CD8-positive, alpha-beta T cell (primary cell): ENCODE measurements at places on chromosomes 2 and 18.
A peak's percentile ranks its signal among the peaks of the same experiment; 100 is the strongest.

DNA sequence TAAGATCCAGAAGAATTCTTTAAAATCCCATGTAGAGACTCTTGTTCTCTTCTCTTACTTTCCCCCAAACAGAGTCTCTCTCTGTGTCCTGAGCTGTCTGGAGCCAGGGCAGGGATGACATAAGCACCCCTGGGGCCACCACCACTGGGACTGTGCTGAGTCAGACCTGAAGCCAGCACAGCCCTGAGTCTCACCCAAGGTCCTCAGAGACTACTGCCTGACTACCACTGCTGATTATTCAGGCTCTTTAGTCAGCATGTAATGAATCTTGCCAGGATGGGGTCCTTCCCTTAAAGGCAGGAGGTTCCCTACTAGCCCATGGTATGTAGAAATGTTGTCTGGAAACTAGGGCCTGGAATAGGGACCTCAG is 34.9 kb upstream of the DYNC1I2 start:
- DNase-seq = no peak

GRCh38 chr2:177740700-177741099 is 331.9 kb downstream of the PDE11A start:
- DNase-seq = no peak

DNA sequence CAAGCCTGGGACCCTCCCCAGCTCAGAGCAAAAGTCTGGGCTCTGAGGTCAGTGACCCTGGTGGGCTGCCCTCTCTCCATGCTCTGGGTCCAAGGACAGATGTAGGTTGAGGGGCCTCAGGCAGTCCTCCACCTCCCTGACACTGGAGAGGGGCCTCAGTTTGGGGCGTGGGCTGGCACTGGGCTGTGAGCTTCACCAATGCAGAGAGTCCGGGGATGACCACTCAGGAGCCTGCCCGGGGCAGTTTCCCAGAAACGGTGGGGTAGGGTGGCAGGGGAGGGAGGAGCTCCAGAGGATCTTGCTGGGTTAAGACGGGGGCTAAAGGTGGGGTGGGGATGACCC is 40.5 kb upstream of the SMAD7 start:
- DNase-seq = no peak

- no peak for DNase-seq
These were observed 249.5 kb downstream of the TWIST2 start for GRCh38 chr2:239097428-239097696.

- DNase-seq = no peak
These were observed 24.5 kb downstream of the MFSD6 start for GRCh38 chr2:190432567-190433231.

DNA sequence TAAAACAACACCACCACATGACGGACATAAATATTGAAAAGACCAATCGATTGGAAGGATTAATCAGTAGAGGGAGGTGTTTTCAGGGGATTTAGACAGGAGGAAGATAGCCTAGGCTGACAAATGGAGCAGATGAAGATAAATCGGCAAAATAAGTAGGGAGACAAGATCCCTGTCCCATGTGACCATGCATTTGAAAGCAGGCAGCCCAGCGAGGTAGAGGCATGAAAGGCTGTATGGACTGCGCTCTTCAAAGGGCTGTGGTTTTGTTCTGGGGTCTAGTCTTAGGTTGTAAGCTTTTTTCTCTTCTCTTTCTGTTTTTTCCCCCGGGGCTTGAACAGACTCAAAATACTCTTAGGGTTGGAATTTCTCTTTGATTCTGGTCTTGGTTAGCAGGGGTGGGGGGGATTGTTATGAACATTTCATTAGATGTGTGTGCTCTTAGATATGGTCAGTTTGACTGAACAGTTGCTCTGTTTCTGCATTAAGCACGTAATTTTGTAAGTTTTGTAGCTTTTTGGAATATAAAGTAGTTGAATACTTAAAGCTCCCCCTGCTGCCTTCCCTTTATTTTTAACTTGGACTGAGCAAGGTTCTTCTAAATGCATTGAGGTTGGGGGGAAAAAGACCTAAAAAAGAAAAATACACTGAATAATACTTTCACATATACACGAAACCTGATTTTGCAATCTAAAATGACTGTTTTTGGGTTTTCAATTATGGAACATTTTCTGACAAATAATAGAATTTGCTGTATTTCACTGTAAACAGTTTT is 32.2 kb downstream of the ZNF532 start:
- DNase-seq = peak; percentile 18

DNA sequence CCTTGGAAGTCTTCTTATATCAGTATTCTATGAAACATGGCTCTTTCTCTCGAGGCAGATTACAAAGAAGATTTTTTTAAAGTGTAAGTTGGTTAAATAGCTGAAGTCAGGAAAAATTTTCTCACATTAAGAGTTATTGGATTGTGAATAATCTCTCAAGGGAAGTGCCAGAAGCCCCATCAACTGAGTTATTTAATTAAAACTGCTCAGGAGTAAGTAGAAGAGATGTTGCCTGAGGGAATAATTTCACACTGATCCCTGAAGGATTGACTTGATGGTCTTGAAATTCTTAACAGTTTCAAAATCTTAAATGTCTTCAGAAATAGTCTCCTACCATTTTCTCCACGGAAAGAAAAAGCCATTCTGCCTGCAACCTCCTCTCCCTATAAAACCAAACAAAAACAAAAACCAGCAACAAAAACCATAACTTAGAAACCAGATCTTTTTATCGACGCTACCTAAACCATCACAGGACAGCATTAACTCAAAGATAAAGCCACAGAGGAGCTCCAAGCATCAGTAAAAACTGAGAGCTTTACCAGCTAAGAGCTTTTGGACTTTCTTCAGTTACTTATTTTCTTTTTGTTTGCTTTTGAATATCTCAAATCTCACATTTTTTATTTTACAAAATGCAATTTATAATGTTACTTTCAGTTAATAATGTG is 12.9 kb downstream of the CD226 start:
- DNase-seq = no peak

GRCh38 chr2:12076810-12077209 is 330.4 kb downstream of the LPIN1 start:
- no peak for DNase-seq

DNA sequence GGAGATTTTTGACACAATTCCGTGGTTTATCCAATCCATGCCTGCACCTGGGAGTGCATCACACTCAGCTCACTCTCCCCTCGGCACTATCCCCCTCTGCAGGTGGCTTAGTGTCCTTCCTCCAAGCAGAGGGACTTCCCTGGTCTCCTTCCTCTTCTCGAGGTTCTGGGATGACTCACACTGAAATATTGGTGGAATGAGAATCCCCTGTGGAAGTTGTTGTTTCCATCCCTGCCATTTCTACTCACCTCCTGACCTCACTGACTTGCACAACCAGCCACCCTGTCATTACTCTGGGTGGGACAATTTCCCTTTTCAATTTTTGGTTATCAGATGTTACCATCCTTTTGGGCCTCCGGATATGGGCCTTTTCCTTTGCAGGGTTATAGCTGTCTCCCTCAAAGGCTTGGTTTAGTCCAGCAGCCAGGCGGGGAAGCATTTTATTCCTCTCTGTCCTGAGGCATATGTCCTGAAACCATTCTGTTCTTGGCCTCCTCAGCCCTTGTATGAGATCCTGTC is 59.9 kb downstream of the PTPRM start:
- no peak for DNase-seq

DNA sequence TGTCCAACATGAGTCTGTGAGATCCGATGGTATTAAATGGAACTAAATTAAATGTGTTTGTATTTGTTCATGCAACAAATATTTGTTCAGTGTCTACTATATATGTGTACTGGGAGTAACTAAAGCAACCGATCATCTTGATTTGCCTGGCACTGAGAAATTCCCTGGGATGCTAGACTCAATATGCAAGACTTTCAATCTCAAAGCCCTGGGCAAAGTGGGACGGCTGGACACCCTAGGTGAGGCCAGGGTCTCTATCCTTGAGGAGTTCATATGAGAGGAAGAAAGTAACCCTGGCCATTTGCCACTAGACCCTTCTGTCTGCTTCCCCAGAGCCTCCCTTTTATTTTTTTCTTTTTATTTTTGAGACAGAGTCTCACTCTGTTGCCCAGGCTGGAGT is 44.0 kb upstream of the HPCAL1 start:
- DNase-seq = no peak

DNA sequence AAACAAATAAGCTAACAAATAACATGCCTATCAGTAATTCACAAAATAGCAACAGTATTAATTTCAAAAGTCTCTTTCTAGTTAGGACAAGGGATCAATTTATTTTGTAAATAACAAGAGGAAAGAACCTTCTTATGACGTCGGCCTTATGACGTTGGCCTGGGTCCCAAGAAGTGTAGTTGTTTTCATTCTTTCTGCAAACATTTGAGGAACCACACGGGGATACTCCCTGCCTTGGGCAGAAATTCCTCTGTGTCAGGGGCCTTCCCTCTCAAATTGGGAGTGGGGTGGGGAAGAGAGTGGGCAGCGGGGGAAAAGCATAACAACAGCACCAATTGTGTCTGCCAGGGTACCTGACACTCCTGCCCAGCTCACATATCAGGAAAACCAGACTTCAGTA is 1.3 kb downstream of the CCDC68 start:
- DNase-seq = no peak

DNA sequence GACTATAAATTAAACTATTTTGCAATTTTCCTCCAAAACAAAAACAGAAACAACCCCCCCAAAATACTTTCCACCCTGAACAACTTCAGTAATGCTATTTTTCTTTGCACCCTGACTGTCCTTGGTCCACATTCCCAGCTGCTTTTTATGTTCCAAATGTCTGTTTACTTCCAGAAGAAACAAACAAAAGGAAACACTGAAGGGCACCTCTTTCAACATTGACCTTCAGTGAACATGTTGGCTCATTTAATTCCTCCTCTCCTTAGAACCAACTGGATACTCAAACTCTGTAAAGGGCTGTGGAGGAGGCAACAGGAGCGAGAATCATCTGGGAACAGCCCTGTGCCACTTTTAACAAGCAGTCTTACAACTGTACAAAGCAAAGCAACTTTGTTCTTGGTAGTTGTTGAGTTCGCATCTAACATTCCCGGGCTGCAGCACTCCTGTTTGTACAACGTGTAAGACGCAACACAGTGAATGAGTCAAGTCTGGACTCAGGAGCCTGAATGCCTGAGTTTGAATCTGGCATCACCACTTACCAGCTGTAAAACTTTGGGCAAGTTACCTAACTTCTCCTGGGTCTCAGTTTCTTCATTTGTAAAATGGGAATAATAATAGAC is 111.4 kb upstream of the GATA6 start:
- DNase-seq = no peak
